ENCODE measurements at places on chromosomes 1 and 21. TPM values are rescaled to one million over a fixed set of nuclear protein-coding genes. Genes with fewer than 3 reads are reported as not detected.

DNA sequence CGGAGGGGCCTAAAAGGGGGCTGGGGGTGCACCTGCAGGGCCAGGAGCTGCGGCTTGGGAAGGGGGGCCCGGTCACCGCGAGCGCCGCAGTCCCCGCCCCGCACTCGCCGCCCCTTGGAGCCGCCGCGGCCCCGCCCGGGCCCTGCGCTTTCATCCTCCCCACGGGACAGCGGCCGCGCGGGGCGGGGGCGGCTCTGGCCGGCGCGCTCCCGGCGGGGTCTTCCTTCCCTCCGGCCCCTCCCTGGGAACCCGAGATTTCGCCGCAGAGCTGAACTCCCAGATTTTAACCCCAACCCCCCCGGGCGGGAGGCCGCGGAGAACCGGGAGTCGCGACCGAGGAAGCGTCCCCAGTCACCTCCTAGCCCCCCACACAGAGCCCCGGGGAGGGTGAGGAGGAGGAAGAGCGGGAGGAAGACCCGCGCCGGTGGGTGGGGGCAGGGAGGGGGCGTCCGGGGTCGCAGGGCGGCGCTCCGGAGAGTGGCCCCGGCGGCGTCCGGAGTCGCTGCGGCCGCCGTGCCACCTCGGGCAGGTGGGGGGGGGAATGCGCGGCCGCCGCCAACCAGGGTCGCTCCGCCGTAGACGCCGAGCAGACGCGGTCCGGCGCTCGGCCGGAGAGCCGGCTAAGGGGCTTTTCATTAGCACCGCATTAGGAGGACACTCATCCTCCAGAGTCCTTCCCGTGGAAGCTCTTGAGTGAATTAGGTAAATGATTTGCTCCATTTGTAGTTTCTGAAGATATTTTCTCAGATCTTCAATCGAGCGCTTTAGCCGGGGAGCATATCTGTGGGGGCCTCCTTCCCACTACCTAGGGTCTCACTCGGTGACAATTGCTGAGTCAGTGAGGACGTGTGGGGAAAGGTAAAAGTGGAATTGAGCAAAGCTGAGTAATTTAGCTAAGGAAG, 31.6 kb upstream of the NFIA start:
- peak; percentile 64 for DNase-seq

DNA sequence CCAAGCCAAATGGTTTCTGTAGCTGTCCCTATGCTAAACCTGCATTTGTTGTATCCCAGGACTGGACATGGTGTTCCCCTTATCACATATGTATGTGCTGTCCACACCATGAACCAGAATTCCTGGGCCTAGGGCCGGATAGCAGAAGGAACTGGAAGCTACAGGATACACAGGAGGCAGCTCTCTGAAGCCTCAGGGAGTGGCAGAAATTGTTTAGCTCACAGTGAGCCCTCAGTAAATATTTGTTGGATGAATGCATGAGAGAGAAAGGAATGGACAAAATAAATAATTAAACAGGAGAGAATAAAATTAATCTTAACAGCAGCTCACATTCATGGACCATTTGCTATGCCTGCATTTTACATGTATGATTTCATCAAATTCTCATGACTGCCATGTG, 2.1 kb downstream of the NIPAL3 start:
- no peak for DNase-seq

- no peak for DNase-seq
Observed at GRCh38 chr1:8384577-8384976, 66.7 kb downstream of the SLC45A1 start.

DNA sequence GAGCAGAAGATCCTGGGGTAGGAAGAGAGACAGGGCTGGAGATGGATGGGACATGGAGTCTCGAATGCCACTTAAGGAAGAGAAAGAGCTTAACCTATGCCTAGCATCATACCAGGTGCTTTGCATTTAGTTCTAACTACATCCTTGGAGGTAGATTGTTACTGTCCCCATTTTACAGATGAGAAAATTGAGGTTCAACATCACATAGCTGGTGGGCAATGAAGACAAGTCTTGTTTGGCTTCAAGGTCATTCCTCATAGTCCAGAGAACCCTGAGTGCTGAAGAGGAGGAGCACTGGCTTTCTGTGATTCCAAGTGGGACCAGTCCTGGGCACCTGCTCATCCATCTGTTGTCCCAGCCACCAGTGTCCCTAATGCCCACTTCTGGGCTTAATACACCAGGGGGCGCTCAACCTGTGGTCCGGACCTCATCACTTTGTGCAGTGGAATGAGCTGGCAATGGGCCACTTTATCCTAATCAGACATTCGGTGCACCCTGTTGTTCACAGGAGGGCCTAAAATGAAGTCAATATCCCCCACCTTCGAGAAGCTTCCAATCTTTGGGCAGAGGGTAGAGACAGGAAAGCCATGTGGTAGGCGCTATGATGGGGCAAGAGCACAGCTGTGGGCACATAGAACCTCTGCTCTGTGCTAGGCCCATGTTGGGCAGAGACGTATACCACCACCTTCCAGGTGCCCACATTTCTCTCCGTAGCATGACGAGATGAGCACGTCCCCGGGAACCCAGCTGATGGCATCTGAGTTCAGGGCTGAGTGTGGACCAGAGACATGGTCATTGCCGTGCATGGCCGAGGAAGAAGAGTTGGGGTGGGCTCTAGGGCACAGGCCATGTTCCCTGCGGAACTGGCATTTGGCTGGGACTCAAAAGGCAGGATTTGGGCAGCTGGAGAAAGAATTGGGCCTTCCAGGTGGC, 9.2 kb downstream of the RPS6KA1 start:
- DNase-seq, result peak; percentile 61

DNA sequence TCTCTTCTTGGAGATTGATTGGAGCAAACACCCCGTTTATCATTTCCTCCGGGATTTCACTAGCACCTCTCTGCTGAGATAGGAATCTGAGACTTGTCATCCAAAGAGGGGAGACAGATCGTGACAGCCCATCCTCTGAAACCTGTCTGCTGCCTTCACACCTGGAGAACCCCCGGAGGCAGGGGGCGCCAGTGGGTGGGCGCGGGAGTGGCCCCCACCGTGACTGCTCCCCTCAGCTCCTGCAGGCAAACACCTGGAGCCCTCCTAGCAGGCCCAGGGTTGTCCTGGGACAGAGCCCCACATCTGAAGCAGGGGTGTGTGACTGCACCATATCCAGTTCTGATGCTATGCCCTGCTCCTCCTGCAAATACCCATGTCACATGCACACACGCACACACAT, 209.5 kb upstream of the POU3F1 start:
- DNase-seq, result no peak

DNA sequence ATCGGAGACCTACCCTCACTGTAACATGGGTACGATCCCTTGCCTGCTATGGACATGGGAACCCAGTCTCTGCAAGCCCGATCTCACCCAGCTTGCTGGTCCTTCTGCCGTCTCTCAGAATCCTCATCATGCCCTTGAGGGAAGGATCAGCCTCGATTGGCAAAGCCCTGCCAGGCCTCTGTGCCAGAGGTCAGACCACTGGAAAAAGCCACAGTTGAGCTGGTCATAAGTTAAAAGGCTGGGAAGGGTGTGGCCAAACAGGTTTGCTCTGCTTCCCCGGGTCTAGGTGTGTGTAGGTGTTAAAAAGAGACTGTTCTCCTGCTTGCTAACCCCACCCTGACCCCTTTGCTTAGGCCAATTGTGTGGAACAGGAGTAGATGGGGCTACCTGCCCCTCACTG, 19.5 kb upstream of the PADI3 start:
- DNase-seq, result no peak

GRCh38 chr1:214455971-214456867, 95.2 kb downstream of the PTPN14 start:
- DNase-seq, result no peak

DNA sequence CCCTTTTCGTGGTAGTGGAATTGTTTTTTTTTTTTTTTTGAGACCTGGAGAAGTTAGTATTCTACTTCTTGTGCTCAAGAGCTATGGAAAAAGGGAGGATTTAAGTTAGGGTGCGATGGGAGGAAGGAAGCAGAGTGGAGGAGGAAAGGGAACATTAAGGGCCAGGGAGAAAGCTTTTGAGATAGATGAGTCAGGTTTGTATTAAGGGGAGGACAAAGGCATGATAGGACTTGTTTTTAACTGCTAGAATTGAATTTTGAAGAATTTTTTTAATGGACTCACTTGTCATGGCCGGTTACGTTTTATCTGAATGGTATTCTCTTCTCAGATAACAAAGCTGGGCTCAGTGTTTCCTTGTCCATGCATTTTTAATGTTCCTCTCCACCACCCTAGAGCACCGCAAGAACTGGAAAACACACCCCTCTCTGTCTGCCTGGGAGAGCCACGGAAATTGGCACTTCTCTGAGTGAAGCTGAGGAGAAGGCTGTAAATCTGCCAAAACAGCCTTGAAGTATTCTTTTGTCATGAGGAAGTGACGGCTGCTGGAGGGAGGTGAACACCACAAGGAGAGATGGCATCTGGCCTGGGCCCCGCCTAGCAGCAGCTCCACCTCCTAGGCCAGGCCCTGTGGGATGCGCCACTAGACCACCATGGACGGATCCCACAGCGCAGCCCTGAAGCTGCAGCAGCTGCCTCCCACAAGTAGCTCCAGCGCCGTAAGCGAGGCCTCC, 3.5 kb downstream of the NIPAL3 start:
- no peak for DNase-seq

- DNase-seq, result no peak
Observed at GRCh38 chr1:198373376-198373775, 167.1 kb downstream of the ATP6V1G3 start.

DNA sequence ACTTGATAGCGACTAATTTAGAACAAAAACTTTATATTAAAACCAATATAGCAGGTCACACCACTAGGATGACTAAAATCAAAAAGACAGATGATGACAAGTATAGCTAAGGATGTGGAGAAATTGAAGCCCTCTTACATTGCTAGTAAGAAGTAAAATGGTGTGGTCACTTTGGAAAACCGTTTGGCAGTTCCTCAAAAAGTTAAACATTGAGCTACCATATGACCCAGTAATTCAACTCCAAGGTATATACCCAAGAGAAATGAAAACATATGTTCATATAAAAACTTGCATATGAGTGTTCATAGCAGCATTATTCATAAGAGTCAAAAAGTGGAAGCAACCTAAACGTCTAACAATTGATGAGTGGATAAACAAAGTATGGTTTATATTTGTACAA, 13.0 kb upstream of the SERINC2 start:
- DNase-seq, result no peak

DNA sequence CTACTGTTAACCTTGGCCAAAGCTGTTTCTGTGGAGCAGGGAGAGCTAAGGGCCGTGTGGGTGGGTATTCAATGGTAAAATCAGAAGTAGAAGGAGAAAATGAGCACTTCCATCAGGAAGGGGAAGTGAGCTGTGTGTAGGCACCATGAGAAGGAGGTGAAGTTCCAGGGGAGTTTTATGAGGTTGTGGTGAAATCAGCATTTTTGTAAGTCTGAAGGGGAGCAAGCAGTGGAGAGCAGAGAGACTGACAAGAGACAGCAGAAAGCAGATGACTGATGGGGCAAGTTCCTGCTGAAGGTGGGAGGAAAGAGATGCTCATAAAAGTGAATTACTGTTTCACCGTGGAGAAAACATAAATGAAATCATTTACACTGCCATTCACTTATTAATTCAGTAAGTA, 2.7 kb upstream of the GPR88 start:
- no peak for DNase-seq

DNA sequence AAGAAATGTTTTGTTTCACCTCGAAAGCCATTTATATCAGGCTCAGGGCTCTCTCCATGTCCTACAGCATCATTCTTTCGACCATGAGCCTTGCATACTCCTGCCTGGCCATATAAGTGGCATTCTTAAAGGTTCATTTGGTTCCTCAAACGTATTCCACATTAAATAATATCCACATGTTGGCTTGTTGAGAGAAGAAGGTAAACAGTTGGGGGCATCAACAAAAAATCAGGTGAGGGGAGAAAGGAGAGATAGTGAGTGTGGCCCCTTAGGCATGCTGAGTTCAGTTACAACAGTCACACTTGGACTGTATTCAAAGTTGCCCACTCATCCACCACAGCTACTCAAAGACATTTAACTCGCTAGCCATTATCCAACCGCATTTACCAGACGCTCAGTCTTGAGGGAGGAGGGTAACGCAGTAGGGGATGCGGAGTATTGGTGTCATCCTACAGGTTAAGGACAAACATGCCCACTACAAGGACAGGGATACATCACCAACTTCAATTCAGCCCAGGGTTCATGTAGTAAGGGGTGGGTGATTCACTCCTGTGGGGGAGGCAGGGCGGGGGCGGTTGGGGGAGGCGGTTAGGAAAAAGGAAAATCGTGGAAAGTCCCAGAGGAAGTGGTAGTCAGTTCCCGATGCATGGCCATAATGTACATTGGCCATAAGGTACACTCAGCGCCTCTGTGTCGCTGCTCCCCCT, 1.4 kb downstream of the ZNF697 start:
- no peak for DNase-seq

DNA sequence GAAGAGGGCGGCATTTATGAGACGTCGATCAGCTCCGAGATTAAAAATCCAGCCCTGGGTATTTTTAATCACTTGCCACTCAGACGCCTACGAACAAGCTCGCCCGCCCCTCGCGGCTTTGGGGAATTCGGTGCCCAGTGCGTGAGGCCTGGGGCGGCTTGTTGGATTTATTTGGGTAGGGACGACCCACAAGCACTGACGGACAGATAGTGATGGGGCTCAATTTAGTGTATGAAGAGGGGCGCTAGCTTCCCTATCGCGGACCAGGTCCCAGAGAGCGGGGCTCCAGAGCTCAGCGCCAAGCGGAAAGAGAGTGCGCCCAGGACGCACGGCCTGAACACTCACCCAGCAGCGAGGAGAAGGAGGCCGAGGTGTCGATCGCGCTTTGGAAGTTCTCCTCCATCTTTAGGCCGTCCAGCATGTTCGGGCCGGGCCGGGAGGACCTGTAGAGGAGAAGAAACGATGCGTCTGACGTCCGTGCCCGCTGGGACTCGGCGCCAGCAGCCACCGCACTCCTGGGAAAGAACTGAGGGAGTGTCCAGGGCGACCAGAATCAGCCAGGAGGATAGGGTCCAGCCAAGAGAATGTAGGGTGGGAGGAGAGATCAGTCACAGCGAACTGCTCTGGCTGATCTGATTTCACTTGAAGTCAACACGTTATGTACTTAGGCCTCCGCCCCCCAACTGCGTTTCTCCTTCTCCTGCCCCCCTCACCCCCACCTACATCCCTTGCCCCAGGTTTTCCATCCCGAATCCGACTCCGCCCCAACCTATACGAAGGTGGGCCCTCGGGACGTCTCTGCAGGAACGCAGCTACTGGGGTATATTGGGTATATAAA, 1.2 kb downstream of the LMX1A start:
- no peak for DNase-seq

DNA sequence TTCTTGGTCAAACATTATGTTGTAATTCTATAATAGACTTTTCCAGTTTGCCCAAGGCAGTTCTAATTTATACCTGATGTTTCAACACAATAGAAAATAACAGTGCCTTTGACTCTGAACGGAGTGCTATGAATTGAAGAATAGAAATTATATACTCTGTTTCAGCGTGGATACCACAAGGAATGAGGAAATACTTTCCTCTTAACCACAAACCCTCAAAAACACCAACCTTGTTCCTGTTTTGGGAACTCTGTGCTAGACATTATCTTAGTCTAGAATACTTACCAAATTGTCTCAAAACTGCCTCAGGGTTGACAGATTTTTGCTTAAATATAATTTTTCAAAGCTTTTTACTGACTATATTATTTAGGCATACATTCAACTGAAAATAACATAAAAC, 1629.3 kb downstream of the MRPL39 start:
- DNase-seq, result no peak

ELOVL1 gene
- 75.7 TPM for total RNA-seq

COL24A1 gene
- total RNA-seq, result 0.34 TPM

CD1C gene
- not detected for total RNA-seq

UMODL1 gene
- 0.39 TPM for total RNA-seq

All from activated T-cell treated with anti-CD3 and anti-CD28 coated beads, Interleukin-2, amount 50 U/mL, for 72 hours (primary cell).